ENCODE measurements at places on chromosomes 7 and 10. TPM values are rescaled to one million over a fixed set of nuclear protein-coding genes. Genes with fewer than 3 reads are reported as not detected.
A peak's percentile ranks its signal among the peaks of the same experiment; 100 is the strongest.

DNA sequence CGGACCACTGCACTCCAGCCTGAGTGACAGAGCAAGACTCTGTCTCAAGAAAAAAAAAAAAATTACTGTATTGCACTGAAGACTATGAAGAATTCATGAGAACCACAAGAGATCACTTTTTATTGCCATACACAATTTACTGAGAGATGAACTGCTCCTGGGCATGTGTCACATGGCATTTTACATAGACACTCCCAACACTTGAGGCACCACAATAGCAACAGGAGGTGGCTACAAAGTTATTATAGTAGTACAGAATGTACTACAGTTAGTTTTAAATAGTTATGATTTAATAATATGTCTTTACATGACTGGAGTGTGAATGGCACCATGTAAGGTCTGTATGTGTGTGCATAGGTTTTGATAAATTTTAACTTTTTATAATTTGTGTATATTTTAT is 70.6 kb downstream of the KMT2E start:
- DNase-seq = no peak

Gene VSTM2A
- total RNA-seq = 19.9 TPM

- DNase-seq = no peak
Observed at GRCh38 chr7:132580277-132580676, 4.0 kb upstream of the PLXNA4 start.

DNA sequence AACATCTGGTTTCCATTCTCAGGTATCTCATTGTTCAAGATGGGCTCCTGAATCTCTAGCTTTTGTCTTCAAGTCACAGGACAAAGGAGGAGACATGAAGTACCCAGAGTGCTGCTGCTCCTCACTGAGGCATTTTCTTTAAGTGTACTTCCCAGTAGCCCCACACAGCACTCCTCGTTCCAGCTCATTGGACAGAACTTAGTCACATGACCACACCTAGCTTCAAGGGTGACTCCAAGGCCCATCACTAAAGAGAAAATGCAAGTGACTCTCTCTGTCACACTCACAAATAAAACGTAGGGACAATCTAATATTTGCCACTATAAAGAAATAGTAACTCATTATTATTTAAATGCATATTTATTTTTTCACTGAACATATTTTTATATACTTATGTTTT is 58.3 kb upstream of the NEUROD6 start:
- DNase-seq = no peak

DNA sequence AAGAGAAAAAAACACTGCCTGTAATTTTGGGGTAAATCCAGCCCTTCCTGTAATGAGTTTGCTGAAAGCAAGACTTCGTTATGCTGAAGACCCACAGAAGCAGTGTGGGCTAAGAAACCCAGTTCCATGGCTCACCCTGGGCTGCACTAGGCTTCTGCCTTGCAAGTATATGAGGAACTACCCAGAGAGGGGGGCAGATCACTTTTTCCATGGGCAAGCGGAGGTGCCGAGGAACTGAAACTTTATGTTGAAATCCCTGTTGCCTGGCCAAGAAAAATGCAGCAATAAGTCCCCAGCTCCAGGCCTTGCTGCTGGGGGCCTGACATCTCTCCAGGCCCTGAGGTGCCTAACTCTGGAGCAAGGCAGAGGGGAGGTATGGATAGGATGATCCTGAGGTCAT is 8.5 kb downstream of the RASSF4 start:
- no peak for DNase-seq

DNA sequence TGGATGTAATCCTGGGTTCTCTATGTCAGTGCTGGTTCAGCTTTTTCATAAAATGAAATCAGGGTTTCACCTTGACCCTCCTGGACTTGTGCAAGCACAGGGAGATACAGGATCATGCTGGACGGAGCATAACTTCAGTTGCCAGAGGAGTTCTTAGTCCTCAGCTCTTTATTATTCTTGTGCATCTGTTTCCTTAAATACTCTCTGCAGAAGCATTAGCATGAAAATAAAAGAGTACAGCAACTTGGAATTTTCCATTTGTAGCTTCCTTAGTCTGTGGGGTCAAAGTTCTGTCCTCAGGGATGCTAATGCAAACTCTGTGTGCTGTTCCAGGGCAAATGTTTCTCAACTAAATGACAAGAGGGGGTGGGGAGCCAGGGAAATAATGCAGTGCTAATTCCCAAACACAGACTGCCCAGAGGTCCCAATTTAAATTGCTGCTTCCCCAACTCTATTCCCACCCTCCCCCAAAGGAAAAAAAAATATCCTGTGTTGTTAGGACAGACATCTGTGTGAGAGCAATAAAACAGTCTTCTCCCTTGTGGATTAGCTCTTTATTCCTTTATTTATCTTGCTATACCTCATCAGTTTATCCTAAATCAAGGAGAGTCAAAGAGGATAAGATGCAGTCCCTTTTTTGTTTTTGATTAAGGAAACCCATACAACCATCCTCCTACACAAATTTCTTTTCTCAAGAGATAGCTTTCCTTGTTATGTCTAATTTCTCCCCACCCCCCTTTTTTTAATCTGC is 905.0 kb downstream of the LRMDA start:
- DNase-seq = no peak

- no peak for DNase-seq
Observed at GRCh38 chr7:156725073-156725472, 84.5 kb downstream of the RNF32 start.

GRCh38 chr7:29806208-29806994 is at the start of gene WIPF3:
TSS of gene WIPF3 (plus strand) at chr7:29806508. CDS start at chr7:29834725, 28,217 bp downstream.
- DNase-seq = no peak

DNA sequence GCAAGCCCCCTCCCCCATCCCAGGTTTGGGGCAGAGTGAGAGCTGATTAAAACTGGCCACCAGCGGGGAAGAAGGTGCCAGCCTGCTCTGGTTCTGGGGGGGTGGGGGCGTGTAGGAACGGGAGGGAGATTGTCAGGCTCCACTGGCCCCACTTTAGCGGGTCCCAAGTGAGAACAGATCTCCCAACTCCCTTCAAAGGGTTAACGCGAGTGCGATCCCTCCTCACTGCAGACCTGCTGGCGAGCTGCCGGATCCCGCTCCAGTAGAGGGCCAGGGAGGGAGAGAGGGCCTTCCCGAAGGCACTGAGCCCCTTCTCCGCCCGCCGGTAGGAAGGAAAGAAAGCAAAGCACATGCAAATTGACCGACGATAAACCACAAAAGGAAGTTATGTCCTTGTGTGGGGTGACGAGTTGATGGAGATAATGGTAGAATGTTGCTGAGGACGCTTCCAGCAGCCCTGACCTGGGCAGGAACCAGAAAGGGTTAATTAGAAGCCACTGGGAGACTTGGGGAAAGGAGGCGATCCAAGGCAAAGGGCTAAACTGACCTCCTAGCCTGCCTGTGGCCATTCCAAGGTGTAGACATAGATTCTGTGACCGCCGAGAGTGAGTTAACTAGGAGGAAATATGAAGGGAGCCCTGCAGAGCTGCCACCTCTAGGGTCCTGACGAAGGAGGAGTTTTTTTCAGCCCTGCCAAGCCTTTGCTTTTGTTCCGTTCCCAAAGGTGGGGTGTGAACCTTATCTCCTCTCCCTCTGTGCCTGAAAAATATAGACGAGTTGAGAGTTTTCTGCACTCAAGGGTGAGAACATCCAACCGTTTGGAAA is 1.5 kb downstream of the NRG3 start:
- no peak for DNase-seq

DNA sequence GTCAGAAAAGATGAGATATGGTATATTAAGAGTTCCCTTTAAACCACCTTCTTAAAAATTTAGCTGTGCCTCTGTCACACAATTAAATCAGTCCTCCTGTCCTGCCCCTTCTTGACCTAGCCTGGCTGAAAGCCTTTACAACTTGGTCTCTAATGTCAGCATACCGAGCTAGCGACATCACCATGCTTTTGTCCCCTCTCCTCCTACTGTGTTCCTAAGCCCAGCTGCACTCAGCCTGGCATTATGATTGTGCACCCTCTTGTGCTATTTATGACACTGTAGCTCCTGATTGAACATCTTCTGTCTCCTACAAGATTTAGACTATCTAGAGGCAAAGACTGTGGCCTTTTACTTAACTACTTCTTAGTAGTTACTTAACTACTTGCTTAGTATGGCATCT is 29.2 kb downstream of the TDRD1 start:
- no peak for DNase-seq

DNA sequence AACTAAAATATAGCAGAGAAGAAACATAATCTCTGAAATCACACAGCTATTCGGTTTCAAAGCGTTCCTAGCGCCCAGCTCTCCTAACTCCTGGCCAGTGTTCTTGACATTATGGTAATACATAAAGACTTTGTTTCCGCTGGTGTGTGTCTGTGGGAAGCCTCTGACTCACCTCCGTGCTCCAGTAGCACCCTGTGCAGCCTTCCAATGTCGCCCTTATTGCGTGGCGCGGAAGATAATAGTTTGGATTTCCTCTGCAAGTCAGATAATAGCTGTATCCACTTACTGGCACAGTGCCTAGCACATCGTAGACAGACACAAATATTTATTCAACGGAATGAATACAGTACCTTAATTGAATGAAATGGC is 570 bp downstream of the BMS1 start:
- no peak for DNase-seq

DNA sequence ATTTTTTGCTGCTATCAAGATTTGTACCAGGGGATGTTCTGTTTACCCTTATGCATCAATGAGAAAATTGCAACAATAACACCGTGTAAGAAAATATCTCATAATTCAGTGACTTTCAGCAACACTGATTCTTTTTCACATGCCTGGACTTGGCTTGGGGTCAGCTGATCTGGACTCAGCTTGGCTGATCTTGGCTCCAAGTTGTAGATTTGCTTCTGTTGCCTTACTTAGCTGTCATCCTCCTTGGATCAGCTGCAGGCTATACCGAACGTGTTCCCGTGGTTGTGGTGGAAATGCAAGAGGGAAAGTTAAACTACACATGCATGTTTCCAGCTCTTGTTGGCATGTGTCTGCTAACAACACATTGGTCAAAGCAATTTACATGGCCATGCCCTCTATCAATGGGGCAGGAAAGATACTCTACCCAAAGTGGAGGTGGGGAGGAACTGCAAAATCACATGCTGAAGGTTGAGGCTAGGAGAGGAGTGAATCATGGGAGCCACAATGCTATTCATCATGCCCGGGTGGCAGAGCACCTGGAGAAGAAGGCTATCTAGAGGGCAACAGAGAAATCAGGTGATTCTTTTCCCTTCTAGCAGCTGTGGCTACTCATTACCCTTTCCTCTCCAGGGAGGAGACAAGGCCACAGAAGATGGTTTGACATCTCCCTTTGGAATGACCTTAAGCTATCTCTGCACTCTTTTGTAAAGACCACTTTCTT is 1276.3 kb upstream of the AUTS2 start:
- no peak for DNase-seq

DNA sequence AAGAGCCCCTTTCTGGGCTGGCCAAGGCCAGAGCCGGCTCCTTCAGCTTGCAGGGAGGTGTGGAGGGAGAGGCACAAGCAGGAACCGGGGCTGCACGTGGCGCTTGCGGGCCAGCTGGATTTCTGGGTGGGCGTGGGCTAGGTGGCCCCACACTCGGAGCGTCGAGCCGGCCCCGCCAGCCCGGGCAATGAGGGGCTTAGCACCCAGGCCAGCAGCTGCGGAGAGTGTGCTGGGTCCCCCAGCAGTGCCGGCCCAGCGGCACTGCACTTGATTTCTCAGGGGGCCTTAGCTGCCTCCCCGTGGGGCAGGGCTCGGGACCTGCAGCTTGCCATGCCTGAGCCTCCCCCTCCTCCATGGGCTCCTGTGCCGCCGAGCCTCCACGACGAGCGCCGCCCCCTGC is 48.1 kb downstream of the SH2D4B start:
- no peak for DNase-seq

- DNase-seq = no peak
Observed at GRCh38 chr7:37705976-37706375, 22.4 kb downstream of the GPR141 start.

DNA sequence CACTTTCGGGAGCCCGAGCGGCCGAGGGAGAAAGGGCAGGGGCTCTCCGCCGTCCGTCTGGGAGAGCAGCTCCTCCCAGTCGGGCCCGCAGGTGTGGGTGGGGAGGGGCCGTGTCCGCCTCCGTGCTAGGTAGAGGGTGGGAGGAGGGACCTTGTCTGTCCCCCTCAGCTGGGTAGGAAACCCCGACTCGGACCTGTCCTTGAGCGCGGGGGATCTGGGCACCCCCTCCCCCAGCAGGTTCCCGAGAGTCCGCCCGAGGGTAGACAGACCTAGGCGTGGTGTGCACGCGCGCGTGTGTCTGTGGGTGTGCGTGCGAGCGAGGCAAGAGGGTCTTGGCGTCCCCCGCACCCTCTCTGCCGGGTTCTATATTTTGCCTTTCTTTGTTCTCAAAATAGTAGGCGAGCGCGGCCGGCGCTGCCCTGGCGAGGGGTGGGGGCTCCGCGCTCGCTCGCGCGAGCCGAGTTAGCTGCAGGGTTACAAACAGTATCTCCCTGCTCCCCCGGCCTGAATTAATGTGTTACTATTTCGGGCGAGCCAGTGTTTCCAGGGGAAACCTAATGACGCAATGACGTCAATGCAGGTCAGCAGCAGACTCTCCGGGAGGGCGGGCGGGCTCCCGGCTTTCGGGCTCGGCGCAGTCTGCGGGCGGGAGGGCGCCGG is 73.9 kb upstream of the LEP start:
- peak; percentile 47 for DNase-seq

GRCh38 chr10:23872290-23872689 is 336.6 kb upstream of the KIAA1217 start:
- no peak for DNase-seq

DNA sequence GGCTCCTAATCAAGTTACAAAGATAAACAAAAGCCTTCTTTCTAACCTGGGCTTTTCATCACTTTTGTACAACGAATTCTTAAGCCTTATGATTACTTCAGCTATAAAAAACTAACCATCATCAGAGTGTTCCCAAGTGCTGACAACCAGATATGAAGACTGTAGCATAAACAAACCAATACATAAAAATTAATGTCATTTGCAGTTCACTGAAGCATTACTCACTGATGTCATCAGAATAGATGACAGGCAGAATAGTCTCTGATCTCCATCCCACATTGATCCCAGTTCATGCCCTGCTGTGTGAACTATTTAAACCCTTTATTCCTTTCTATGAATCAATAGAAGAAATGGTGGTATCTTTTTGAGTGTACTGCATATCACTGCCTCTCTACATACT is 84.4 kb downstream of the DNAJC1 start:
- no peak for DNase-seq

- DNase-seq = no peak
Observed at GRCh38 chr7:50631100-50631499, 65.9 kb upstream of the DDC start.

DNA sequence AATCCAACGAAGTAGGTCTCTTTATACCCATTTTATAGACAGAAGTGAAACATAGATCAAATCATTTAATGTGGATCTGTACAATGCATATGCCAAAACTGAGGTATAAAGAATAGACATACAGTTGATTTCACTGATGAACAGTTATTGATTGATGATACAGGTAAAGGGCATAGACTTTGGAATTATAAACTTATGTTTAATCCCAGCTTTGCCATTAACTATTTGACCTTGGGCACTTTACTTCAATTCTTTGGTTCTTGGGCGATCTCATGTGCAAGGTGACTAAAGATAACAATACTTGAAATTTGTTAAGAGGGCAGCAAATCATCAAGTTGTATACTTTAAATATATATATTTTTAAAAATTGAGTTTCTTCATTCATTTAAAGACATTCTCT is 28.6 kb downstream of the FRA10AC1 start:
- no peak for DNase-seq

GRCh38 chr7:122430710-122431109 is 126.2 kb upstream of the FEZF1 start:
- DNase-seq = no peak

Gene APBB1IP
- total RNA-seq = 4.1 TPM

Measured in urinary bladder (tissue), 4 donors.